Glomerular endothelial cell (primary cell): ENCODE measurements at places on chromosomes 1 and 21.

DNA sequence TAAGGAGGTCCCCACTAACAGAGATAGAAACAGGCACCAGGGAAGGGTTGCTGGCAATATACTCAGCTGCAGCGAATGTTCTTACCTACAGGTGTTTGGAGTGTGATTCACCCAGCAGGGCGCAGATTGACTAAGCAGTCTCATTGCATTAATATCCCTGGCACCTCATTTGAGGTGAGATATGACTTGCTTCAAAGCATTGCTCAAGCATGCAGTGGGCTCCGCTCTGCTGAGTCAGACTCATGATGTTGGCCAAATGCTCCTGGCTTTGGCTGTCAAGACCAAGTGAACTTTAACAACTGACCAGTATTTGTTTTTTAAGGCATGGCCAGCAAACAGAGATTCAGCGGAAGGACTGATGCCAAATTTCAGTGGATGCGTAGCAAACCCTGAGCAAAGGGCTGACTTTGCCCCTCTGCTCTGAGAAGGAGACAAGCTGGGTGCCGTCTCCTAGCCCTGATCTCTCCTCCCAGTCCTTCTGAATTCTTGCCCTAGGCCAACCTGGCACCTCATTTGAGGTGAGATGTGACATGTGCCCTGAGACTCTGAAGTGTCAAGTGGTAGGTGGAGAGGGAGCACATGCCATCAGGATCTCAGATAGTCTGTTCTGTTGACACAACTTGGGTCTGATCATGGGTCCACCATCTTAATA, 187.1 kb upstream of the COA6 start:
- no peak for DNase-seq

DNA sequence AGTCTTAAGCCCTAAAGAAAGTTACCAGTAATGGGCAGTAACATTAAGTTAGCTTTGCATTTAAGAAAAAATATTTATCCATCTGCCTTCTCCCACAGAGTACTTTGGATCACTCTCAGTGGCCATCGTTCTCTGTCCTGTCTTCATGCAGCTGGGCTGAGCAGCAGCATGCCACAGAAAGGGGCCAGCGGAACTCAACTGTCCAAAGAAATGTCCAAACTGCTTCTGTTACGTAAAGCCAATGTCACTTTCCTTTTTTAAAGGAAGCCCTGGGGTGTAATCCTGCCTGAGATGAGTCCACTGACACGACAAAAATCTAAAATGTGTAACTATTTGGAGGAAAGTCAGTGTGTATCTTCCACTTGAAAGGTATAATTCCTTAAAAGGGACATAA, 291.6 kb downstream of the SMYD3 start:
- no peak for DNase-seq

DNA sequence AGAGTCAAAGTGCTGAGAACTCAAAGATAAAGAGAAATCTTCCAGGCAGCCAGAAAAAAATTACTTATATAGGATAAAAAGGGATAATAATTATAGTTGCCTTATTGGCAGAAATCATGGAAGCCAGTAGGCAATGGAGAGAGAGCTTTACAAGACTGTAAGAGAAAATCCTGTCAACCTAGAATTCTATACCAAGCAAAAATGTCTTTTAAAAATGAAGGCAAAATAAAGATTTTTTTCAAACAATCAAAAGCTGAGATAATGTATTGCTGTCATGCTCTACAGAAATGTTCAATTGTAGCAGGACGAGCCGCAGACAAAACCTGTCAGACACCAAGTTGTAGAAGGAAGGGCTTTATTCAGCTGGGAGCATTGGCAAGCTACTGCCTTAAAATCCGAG, 26.8 kb upstream of the RAB4A start:
- DNase-seq: no peak

GRCh38 chr1:233112186-233113008, 162.0 kb downstream of the NTPCR start:
- DNase-seq: no peak

DNA sequence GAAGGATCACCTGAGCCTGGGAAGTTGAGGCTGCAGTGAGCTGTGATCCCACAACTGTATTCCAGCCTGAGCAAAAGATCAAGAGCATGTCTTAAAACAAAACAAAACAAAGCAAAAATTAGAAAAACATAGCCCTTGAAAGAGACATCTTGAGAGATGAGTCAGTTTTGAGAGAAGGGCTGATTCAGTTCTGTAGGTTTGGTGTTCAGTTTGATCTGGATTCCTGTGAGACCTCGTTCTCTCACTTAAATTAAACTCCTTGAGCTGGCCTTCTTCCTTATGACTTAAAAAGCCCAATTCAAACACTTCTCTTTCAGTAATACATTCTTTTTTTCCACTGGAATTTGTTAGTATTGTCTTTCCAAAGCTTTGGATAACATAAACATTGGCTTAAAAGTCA, 164.2 kb downstream of the NRIP1 start:
- no peak for DNase-seq

DNA sequence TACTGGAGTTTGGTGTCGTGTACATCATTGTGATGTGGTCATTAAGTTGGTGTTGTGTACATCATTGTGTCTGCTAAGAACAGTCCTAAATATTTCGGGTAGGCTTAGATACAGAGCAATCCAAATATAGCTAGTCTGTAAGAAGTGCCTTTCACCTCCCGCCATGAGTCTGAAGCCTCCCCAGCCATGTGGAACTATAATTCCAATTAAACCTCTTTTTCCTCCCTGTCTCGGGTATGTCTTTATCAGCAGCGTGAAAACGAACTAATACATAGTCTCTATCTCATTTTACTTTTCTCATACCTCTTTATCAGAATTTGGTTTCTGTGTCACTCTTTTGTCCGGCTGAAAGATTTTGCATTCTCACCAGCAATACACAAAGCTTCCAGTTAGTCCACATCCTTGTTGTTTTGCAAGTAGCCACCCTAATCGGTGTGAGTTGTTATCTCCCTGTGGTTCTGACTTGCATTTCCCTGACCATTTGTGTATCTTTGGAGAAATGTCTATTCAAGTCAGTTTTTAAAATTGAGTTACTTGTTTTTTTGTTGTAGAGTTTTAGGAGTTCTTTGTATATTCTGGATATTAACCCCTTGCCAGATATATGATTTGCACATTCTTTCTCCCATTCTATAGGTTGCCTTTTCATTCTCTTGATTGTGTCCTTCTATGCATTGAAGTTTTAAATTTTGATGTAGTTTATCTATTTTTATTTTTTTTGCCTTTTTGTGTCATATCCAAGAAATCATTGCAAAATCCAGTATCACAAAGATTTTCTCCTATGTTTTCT, 56.5 kb downstream of the FNBP1L start:
- DNase-seq: no peak

- DNase-seq: no peak
These were observed 215.4 kb downstream of the ASTN1 start for GRCh38 chr1:176949033-176949662.

DNA sequence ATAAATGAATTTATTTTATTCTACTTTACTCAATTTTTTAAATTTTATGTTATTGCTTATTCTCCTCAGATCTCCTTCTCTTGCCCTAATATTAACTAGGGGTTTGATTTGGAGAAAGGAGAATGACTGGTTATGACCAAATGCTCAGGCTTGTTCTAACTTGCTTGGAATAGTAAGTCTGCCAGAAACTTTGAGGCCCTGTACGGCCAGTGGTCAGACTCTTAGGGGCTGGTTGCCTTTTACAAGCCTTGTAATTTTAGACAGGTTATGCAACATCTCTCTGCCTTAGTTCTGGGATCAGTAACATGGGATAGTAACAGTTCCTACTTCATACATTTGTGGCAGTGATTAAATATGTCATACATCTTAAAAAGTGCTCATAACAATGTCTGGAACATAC, 279.5 kb downstream of the DUSP10 start:
- no peak for DNase-seq
